Left ventricle myocardium superior (tissue), 1 donor: ENCODE measurements at places on chromosomes 12 and 14.

GRCh38 chr12:105060715-105061378 is 23.4 kb downstream of the ALDH1L2 start:
- no peak for DNase-seq

DNA sequence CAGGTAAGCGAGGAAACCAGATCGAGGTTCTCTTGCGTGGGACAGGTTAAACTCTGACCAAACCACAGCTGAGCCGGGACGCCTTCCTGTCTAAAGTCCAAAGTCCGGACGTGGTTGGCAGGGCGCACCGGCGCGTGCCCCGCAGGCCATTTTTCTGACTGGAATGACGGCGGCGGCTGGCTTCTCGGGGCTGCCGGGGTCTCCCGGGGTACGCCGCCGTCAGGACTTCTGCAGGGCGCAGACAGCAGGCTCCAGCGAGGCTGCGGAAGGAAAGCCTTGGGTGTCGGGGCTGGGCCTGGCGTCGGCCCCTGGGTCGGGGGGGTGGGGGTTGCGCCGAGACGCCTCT is 32.8 kb downstream of the MIA2 start:
- DNase-seq: peak; percentile 77

GRCh38 chr12:107092669-107093416 is 506 bp downstream of the CRY1 start:
- DNase-seq: no peak

- DNase-seq: no peak
Observed at GRCh38 chr14:35897616-35898111, 71.5 kb downstream of the BRMS1L start.

DNA sequence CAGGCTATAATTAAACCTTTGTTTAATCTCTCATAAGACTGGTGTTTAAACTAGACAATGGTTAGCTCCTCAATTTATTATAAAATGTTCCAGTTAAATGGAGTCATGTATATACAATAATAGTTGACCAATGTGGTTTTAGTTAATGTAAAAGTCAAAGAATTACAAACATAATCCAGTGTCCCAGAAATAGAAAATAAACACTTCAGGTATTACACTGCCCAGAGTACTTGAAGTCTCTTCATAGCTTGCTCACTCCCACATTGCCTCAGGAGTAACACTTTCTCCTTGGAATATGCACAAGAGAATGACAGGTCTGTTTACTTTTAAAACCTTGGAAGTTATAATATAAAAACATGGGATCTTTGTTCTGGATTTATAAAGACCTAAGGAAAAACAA is 60.5 kb downstream of the SLC38A1 start:
- no peak for DNase-seq

DNA sequence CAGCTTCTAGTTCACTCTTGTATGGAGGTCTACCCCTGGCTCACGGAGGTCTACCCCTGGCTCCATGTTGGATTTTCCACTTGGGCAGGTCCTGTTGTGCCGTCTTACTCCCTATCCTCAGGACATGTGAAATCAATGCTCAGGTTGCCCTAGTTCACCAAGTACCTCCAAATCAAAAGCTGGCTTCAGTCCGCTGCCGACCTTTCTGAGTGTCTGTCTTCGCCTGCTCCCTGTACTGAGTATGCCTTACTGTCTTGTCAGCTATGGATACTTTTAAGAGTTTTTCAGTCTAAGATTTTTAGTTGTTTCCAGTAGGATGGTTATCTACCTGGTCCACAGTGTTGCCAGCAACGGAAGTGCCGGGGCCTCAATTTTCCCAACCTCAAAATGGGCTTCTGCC is 40.1 kb upstream of the BCL11B start:
- DNase-seq: no peak

GRCh38 chr12:10126413-10126812 is 3.6 kb downstream of the CLEC7A start:
- DNase-seq: no peak

- no peak for DNase-seq
Observed at GRCh38 chr12:65164774-65165173, 4.6 kb upstream of the LEMD3 start.

GRCh38 chr12:116408489-116409250 is 131.2 kb upstream of the MED13L start:
- DNase-seq: no peak

DNA sequence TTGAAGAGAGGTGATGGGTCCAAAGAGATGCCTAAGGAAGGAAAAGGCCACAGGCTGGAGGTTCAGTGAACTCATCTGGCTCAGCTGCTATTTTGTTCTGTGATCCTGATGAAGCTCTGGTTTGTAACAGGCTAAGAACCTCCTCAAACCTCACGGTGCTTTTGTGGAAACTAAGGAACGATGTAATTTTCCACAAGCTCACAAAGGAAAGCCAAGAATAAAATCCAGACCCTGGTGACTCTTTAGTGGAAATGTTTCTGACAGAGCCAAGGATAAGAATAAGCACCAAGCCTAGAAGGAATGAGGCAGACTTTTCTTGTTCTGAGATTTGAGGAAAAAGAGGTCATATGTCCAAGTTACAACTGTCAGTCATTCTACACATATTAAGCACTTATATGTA is 93.6 kb downstream of the SLC24A4 start:
- DNase-seq: no peak

DNA sequence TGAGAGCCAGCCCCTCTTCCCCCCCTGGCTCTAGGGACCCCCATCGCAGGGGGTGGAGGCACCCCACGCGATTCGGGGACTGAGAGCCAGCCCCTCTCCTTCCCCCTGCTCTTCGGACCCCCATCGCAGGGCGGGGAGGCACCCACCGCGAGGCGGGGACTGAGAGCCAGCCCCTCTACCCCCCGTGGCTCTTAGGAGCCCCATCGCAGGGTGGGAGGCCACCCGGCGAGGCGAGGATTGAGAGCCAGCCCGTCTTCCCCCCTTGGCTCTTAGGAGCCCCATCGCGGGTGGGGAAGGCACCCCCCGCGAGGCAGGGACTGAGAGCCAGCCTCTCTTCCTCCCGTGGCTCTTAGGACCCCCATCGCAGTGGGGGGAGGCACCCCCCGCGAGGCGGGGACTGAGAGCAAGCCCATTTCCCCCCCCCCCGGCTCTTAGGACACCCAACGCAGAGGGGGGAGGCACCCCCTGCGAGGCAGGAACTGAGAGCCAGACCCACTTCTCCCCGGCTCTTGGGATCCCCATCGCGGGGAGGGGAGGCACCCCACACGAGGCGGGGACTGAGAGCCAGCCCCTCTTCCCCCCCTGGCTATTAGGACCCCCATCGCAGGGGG is 45.6 kb downstream of the DDX11 start:
- DNase-seq: no peak

- no peak for DNase-seq
Observed at GRCh38 chr12:52971679-52972329, 22.9 kb downstream of the KRT18 start.

DNA sequence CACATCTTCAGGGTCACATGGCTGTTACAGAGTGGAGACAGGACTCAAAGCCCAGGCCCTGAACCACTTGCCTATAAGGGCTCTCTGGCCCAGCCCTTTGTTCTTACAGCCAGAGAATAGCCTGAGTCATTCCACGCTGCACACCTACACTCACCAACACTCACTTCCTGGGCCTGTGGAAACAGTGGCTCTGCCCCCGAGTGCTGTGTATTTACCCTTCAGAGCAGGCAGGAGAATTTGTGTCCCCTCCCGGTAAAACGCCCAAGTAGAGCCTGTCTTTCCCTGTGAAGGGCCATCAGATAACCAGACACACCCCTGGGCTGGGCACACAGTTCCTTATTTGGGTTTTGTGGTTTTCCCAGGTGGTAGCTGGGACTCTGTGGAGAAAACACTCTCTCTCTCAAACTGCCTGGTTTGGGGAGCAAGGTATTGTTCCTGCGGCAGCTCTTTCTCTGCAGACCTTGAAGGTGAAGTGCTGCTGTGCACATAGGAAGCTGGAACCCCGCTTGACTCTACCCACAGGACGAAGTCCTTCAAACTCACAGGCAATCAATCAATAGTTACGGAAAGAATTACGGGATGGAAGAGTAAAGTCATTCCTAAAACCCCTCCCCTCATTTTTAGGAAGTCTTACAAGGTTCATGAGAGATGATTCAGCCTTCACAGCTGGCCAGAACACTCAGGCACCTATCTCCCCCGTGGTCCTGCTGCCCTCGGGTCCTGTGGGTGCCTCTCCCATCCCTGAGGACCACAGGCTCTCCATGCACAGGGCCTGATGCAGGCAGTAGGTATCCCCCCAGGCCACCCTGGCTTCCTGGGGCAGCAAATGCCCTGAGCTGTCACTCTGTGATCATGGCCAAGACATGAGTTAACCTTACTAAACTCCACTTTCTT is 20.3 kb downstream of the FIGNL2 start:
- DNase-seq: no peak

DNA sequence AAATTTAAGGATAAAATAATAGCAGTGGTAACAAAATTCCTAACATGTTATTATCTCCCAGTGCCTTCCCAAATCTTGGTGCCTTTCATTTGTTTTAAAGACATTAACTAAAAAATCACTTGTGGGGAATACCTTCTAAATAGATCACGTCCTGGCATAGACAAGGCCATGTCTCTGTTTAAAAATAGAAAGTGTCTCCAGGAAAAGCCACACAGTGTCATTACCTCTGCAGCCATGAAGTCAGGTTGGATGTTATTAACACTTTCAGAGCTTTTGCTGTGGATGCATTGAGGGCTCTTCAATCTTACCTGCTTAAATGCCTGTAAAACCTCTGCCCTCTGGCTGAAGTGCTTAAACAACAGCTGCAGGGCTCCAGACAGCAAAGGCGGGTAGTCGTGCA is 211.1 kb downstream of the ITPR2 start:
- no peak for DNase-seq

GRCh38 chr12:20474443-20474842 is 106.1 kb downstream of the PDE3A start:
- no peak for DNase-seq

DNA sequence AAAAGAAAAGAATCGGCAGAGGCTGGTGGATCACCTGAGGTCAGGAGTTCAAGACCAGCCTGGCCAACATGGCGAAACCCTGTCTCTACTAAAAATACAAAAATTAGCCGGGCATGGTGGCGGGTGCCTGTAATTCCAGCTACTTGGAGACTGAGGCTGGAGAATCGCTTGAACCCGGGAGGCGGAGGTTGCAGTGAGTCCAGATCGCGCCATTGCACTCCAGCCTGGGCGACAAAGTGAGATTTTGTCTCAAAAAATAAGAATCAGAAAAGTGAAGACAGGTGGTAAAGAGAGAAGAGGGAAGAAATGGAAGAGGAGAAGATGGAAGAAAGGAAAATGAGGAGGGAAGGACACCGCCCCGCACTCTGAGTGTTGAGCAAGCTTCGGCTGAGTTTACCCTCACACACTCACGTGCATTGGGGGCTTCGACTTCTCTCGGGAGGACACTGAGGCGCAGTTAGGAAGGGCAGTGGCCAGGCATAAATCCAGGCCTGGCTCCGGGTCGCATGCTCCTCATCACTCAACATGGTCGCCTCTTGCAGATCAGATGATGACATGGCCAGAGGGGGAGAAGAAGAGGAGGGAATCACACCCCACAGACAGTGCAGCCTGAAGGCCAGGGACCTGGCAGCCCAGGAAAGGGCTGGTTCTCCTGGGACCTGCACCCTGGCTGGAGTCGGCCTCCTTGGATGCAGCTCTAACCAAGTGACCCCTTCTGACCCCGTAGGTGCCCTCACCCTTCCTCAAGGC is 61.1 kb downstream of the PRMT8 start:
- DNase-seq: no peak

GRCh38 chr12:92601680-92602079 is 101.1 kb upstream of the PLEKHG7 start:
- DNase-seq: no peak

GRCh38 chr12:108798551-108799221 is 58.7 kb downstream of the SSH1 start:
- DNase-seq: peak; percentile 59

DNA sequence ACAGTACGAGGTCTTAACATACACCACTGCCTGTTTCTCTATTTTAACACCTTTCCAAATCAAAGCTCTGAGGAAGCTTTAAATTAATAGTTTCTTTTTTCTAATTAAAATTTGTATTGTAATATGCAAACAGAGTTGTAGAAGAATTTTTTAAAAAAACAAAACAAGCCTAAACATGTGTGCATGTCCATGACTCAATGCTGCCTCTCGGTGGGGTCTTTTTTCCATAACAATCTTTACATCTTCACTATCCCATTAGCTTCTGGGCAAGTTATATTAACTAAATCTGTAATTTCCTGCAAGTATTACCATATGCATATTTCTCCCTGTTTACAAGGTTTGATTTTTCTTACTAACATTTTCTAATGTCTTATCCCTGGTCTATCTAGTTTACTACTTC is 143.9 kb upstream of the NAV3 start:
- no peak for DNase-seq

DNA sequence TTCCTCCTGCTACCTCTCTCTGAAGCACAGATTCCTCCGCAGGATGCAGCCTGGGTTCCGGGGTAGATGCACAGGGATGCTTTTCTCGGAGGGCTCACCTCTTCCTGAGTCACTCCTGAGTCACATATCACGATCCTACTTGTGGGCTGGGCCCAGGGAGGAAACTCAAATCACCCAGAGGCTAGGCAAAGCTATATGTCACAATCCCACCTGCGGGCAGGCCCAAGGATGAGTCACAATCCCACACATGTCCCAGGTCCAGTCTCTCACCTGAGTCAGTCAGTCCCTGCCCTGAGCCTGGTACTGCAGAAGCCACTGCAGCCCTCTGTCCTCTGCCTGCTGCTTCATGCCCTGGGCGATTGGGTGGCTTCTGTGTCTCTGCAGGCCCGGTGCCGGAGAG is 149.0 kb upstream of the GSC start:
- DNase-seq: no peak

- no peak for DNase-seq
Observed at GRCh38 chr12:123916729-123917128, 55.9 kb downstream of the CCDC92 start.

- no peak for DNase-seq
Observed at GRCh38 chr12:121905746-121906145, 12.6 kb upstream of the CFAP251 start.
